ENCODE measurements at places on chromosomes 12 and 14.

GRCh38 chr12:20369305-20370013 is 1.1 kb downstream of the PDE3A start:
- no peak for DNase-seq

DNA sequence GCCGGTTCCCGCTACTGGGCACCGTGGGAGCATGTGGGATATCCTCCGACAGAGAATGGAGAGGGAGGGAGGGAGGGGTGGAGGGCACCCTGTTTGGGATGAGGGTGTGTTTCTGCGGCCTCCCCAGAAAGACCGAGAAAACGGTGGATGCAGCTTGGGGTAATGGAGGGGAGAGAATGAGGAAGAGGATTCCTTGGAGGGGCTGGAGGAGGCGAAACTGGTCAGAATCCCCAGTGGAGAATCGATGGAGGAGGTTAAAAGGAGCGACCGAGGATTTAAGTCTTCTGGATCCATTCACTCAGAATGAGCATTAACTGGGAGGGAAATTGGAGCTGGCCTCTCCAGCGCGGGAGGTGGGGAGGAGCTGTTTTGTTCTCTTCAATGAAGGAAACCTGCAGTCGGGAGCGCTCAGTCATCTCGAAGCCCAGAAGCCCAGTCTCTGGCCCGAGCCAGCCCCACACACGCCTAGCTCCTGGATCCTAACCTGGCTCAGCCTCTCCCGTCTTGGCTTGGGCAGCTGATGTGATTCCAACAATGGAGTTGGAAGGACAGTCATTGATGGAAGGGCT is 581 bp downstream of the ARG2 start:
- DNase-seq, result no peak

GRCh38 chr12:112838731-112839130 is 47.2 kb downstream of the RPH3A start:
- no peak for DNase-seq

DNA sequence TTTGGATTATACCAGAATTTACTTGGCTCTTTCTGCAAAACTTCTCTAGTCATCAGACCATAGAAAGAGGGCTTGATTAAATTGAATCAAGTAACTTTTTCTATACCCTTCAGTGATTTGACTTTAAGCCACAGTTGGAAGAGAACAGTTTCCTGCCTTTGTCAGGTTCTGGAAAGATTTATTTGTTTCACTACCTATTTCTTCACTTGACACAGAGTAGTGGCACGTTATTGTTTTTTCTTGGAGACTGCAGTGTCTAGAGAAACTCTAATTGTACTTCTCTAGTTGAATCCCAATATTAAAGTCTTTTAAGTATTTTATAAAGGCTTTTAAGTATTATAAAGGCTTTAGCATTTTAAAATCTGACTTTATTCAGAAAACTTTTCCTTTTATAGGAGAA is 138.1 kb downstream of the TMEM117 start:
- no peak for DNase-seq

DNA sequence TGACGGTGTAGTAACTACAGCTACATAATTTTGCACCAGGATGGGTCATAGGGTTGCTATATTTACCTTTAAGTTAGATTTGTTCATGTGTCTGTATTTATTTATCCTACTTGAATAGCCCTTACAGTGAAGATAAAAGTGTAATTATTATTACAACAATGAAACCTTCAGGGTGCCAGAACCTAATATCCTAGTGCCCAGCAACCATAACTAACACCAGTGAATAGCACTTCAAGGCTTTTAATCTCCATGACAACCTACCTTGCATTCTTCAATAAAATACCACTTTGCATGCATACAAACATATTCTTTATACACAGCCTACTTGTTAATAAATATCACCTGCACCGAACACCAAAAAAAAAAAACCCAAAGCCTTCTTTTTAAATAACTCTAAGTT is 58.7 kb upstream of the G2E3 start:
- no peak for DNase-seq

GRCh38 chr14:65476273-65476941 is 63.9 kb downstream of the FUT8 start:
- DNase-seq, result no peak

GRCh38 chr12:70787612-70788011 is 132.9 kb downstream of the PTPRR start:
- no peak for DNase-seq

DNA sequence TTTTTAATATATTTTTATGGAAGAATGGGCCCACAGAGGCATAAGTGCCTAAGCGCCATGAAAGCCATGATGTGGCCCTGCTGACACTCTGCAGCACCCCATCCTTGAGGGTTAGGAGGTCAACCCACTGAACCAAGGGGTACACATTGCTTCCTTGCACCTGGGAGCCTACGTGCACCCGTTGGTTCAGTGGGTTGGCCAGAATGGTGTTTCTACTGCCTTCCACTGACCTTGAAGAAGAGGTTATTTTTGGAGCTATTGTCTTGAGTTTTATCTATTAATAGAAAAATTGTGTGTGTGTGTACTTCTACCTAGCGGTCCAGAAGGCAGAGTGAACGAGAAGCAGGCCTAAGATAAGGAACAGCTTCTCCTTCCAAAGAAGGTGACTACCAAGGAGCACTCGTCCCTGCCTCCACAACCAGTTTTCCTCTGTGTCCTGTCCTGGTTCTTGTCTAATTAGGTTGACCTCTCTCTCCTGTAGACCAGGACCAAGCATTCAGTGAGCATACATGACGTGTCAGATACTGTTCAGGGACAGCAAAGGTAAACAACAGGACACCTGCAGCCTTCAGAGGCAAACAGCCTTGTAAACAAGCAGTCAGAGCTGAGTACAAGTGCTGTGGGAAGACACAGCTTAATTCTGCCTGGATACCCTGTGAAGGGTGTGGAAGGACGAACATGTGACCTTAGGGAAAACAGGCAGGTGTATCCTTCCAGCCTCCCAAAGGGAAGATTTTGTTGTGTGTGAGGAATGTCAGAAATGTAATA is 30.4 kb upstream of the PLEK2 start:
- no peak for DNase-seq

GRCh38 chr12:101257357-101257756 is 22.5 kb upstream of the UTP20 start:
- DNase-seq, result no peak
